CD4-positive, alpha-beta T cell treated with Interferon gamma for 1 hour (primary cell): ENCODE measurements at places on chromosomes 1 and 21.

- DNase-seq: no peak
Measured at GRCh38 chr1:181737056-181737455, 253.7 kb downstream of the CACNA1E start.

DNA sequence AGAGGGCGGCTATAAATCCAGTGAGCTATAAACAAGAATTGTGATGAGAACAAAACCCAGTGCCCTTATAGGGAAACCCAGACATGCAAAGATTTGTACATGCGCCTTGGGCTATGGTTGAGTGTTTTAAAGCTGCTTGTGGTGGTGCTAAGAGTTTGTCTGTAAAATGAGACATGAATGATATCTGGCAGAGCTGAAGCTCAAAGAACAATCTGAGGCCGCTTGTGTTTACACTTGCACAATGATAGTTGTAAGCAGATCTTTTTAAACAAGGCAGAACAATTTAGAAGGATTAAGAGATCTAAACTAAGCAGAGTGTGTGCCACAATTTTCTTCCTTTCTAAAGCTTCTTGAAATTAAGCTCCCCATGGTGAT is 80.4 kb upstream of the ADAMTS5 start:
- DNase-seq: no peak

DNA sequence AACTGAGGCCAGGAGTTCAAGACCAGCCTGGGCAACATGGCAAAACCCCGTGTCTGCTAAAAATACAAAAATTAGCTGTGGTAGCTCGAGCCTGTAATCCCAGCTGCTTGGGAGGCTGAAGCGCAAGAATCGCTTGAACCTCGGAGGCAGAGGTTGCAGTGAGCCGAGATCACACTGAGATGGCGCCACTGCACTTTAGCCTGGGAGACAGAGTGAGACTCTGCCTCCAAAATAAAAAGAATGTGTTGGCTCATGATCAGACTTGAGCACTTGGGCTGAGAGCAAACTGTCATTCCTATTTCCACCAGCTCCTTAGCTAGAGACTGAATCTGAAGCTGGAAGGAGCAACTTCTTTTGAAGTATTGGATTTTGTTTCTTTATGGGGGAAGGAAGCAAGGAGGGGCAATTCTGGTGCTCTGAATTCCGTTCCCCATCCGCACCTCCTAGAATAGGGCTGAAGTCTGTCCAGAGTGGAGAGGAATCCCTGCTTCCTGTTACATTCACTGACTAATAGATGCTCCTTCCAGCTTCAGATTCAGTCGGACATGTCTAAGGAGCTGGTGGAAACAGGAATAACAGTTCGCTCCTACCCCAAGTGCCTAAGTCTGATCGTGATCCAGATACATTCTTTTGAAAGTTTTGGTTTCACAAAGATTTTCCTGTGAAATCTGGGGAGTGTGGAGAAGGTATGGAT is 3.8 kb downstream of the ZNF672 start:
- DNase-seq: peak; percentile 45

DNA sequence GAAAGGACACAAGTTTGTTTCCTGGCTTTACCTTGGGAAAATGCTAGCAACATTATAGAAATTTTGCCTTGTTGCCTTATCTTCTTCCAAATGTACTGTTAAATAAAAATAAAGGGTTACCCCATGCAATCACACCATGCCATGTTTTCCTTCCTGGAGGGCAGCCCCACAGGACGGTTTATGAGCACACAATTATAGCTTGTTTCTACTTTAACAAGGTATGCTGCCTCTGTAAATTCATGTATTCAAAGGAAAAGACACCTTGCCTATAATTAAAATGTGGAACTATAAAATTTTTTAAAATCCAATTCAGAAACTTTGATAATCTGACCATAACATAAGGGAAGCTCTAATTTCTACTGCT is 63.4 kb downstream of the CAPN2 start:
- DNase-seq: no peak

DNA sequence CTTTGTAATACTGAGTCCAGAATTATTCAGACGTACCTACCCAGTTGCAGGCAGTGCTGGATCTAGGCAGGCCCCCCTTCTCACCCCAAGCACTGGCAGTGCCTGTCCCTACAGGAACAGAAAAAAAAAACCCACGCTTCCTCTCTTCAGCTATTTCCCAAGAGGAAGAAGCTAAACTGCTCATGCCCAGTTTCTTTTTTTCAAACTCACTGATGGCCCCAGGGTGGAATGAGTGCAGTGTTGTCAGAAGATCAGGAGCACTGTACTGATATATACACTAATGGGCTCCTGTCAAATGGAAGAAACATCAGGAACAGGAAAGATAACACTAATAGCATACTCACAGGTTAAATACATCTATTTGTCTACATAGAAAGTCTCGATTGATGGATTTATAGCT is 28.2 kb upstream of the DOCK7 start:
- no peak for DNase-seq

GRCh38 chr21:43005635-43006034 is 31.3 kb downstream of the PKNOX1 start:
- no peak for DNase-seq

DNA sequence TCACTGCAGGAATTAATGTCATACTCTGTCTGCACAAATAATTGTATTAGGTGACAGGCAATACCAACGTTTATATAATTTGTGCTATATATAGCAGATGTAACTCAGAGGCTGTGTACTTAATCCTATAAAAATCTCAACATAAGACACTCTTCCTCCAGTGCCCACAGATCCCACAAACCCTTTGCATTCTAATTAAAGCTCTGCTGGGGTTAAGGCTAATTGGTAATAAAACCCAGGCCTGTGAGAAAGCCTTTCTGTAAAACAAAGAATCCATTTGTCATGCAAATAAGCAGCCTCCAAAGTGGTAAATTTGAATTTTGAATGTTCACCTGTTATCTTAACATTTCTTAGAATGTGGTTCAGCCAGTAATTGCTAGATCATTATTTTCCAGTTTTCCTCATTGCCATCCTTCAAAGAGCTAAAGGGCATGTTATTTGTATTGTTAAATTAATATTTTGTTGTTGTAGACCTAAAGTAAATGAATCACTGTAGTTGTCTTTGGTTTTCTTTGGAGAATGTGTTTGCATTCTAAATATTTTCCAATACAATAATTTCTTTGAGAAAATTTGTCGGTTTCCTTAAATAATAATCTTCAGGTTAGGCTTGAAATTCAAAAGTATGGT is 46.3 kb upstream of the PRDX6 start:
- DNase-seq: no peak

GRCh38 chr21:15754640-15755039 is 24.9 kb downstream of the USP25 start:
- DNase-seq: no peak

DNA sequence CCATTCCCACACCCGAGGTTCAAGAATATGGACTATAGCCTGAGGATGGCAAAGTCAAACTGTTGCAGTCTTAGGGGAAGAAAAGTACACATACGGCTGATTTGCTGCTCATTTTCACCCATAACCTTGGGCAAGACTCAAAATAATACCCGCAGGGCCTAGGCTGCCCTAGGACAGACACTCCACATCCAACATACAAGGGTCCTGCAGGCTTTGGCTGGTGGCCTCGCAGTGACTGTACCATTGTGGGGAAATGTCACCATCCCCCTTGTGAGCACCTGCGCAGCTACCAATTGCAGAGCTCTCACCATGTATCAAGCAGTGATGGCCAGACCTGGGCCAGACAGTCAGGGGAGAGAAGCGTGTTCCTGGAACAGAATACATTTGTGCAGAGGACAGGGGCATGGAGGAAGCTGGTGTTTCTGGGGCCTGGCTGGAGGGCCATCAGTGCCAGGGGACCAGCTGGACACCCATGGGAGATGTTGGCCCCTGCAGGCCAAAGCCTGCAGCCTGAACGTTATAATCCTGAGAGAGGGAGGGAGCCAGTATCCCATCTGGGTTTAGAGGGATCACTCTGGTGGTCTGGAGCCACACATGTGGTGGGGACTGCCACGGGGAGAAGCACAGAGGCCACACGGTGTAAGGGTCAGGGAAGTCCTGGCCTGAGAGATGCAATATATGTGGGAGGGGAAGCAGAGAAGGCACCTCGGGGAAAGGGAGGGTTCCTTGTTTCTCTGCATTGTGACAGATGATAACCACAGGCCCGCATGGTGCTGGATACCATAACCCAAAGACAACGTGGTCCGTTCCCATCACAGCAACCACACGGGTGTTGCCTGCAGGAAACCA is 101.2 kb downstream of the GLIS1 start:
- DNase-seq: no peak

GRCh38 chr1:108695535-108695934 is 3.4 kb downstream of the PRPF38B start:
- no peak for DNase-seq

GRCh38 chr1:215807218-215807617 is 240.1 kb downstream of the KCTD3 start:
- DNase-seq: no peak

- peak; percentile 48 for DNase-seq
Measured at GRCh38 chr1:206663832-206664652, 20.7 kb upstream of the MAPKAPK2 start.

DNA sequence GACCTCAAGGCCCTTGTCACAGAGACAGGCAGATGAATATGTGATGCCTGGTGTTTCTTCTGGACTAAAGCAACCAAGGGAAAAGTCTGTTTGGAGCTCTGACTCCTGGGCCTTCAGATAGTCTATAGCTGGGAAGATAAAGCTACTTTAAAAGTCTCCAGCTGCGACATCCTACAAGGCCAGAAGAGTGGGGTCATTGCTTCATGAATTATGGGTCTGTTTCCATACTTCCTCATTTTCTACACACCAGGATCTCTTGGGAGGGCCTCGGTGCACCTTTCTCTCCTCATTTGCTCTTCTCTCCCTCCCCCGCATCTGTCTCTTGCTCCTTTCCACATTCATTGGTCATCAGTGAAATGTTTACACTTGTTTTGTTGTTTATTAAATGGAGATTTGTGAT is 44.8 kb downstream of the SYT2 start:
- DNase-seq: no peak

DNA sequence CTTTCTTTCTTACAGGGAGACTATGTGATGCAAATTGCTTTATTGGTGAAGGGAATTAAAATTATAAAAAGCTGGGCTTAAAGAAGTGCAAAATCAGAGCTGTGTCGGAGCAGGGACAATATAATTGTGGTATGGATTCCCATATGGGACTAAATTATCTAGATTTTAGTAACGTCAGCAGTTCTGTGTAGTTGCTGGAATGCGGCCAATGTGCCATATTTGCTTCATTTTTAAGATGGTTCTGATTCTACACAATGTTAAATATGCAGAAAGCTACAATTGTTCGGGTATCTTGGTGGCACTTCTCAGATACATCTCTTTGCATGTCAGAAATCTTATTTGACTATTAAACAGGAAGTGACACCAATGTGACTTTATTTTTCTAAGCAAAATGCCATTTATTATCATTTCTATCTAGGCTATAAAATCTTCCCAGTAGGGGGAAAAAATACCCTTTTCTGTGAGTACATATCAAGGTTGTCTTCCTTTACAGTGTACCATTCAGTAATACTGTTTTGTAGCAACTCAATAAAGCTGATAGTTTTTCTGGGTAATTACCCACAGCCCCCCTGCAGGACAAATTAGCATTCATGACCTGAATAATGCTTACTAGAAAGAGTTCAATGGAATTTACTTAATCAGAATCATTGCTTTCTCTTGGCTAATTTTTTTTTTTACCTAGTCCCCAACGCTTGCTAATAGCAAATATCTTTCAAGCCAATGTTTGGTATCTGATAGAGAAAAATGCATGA is 288.3 kb upstream of the ADGRL2 start:
- DNase-seq: no peak

GRCh38 chr1:59399642-59400041 is 102.7 kb downstream of the FGGY start:
- DNase-seq: no peak

- no peak for DNase-seq
Measured at GRCh38 chr1:231507476-231508355, 20.8 kb upstream of the TSNAX start.

- DNase-seq: no peak
Measured at GRCh38 chr1:153364766-153365666, 7.4 kb downstream of the S100A9 start.

DNA sequence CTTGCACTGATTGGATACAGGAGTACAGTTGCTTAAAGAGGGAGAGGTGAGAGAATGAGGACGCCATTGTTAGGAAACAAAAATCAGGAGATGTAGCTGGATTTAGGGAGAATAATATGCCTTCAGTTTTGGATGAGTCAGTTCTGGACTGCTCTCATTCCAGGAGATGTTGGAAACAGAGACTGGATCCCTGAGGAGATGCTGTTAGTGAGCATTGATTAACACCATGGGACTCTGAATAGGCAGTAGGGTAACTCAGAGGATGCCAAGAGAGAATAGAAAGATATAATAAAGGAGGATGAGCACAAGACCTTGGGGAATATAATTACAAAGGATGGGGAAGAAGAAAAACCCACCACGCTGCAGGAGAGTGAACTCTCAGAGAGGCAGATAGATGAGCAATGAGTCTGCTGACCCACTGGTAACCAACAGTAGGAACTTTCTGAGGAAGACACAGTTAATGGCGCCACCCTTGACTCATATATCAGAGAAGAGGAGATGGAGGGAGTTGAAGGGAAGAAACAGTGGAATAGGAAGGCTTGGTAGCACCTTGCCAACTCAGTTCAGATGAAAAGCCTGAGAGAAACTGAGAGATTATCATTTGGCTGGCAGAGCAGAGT is 10.5 kb downstream of the KCNJ15 start:
- no peak for DNase-seq

- no peak for DNase-seq
Measured at GRCh38 chr1:228318823-228319241, 87.8 kb downstream of the TRIM11 start.

GRCh38 chr1:85275701-85276214 is 674 bp downstream of the BCL10 start:
- peak; percentile 52 for DNase-seq

- DNase-seq: no peak
Measured at GRCh38 chr1:96763514-96763913, 41.9 kb downstream of the PTBP2 start.

GRCh38 chr1:235021321-235021720 is 107.3 kb downstream of the TOMM20 start:
- DNase-seq: no peak

GRCh38 chr1:55118651-55119329 is 79.4 kb downstream of the PCSK9 start:
- DNase-seq: no peak

- no peak for DNase-seq
Measured at GRCh38 chr1:236673289-236673919, 12.9 kb upstream of the ACTN2 start.

- no peak for DNase-seq
Measured at GRCh38 chr1:204937901-204938300, 67.2 kb downstream of the NFASC start.

GRCh38 chr1:181208967-181209366 is 120.5 kb downstream of the IER5 start:
- no peak for DNase-seq

GRCh38 chr1:168835176-168835575 is 106.2 kb upstream of the DPT start:
- DNase-seq: no peak

DNA sequence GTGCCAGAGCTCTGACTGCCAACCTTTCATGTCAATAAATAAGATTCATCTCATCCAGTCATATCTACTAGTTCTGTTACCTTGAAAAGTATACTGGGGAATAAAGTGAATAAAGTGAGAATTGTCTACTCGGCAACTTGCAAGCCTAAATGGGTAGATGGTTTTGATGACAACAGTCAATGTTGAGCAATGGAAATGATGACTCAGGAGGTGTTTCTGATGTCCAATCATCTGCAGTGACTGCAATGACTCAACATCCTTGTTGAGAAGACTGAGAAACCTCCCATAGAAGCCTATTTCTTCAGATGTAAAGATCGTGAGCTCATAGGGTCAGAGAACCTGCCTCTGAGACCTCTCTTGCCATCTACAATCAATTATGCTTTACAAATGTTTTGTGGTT is 276.4 kb downstream of the SPATA17 start:
- DNase-seq: no peak
